ENCODE measurements at places on chromosomes 3 and 15. TPM values are rescaled to one million over a fixed set of nuclear protein-coding genes. Genes with fewer than 3 reads are reported as not detected.

Gene CD200R1
- total RNA-seq, result 0.54 TPM

- peak; percentile 49 for DNase-seq
Measured at GRCh38 chr15:69093127-69093526, 67.3 kb upstream of the GLCE start.

DNA sequence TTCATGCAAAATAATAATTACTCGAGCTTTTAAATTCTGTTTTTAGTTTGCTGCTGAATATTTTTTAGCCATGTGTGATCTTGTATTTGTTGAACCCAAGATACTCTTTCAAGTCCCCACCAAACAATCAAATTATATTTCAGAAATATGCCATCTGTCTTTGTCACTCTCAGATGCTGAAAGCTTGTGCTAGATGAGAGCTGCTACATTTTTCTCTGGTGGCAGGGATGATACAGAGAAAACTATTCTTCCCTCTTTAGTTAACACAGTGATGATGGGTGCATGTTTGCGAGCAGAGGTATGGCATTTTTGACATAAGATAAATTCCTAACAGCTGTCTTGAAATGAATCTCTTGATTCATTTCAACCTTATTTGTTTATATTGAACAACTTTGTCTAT, 100.6 kb upstream of the NPHP3 start:
- DNase-seq, result no peak

Gene HYPK
- total RNA-seq, result 9.2 TPM

GRCh38 chr3:171108066-171108465, 81.5 kb upstream of the SLC2A2 start:
- no peak for DNase-seq

DNA sequence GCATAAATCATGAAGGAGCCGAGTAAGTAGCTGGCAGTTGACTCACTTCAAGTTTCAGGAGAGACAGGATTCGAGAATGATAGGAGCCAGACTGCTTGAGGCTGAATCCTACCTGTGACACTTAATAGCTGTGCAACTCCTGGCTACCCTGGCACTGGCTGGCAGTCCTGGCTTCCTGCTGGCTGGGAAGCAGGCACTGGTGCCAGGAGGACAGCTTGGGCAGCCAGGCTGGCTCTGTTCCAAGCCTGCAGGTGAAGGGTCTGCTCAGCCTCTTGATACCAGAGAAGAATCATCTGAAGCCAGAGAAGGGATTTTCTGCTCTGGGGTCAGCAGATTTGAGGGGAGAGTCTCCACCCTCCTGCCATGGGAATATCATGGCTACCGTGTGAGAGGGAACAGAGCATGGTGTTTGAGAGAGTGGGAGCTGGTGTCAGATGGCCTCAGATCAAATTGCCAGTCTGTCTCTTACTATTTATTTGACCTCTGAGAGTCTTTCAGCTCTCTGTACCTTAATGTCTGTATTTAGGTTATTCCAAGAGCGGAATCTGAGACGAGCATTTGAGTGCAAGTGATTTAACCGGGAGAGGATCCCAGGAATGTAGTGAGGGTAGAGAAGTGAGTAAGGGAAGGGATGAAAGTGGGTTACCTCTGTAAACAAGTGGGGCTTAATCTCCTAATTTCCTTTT, 4.4 kb upstream of the XIRP1 start:
- DNase-seq, result no peak

DNA sequence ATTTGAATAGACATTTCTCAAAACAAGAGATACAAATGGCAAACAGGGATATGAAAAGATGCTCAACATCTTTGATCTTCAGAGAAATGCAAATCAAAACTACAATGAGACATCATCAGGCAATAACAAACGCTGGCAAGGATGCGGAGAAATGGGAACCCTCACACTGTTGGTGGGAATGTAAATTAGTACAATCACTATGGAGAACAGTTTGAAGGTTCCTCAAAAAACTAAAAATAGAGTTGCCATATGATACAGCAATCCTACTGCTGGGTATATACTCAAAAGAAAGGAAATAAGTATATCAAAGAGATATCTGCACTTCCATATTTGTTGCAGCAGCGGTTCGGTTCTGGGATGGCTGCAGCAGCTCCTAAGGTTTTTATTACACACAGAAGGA, 16.8 kb upstream of the LARS2 start:
- no peak for DNase-seq
